ENCODE measurements at places on chromosomes 1 and 21.

DNA sequence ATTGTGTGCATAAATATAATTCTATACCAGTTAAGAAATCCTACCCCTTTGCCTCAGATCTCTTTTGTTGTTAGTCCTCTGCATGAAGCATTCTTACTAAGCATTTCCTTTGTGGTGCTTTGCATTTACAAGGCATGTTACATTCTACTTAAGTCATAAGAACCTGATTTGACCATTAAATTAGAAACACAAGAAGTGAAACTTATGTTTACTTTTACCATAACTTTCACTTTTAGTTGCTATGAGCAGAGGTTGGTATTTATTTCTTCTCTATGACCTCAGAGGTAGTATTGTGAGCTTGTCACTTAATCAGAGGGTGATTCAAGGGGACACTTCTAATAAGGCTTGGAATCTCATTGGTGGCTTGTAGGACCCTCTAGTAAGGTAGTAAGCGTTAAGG, 9.0 kb downstream of the FAM20B start:
- DNase-seq, result peak; percentile 66

GRCh38 chr1:230264342-230264741, 161.8 kb downstream of the PGBD5 start:
- no peak for DNase-seq

GRCh38 chr1:15577691-15578090, 7.2 kb downstream of the AGMAT start:
- no peak for DNase-seq

- DNase-seq, result no peak
Observed at GRCh38 chr1:192703283-192704206, 67.6 kb downstream of the RGS13 start.

DNA sequence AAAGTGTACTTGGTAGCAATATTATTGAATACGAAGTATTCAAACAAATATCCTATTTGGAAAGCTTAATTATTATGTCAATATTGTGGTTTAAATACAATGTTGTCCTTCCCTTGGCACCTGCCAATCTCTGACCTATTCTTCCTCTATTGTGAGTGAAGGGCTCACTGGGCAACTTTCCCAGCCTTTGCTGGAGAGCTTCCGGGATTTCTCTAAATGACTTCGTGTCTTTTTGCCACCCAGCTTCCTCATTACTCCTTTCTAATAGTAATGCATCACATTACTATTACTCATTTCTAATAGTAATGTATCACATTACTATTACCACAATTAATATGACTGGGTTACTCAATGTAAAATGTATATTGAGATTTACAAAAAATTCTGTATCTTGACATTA, 880.6 kb downstream of the BRINP3 start:
- no peak for DNase-seq

- no peak for DNase-seq
Observed at GRCh38 chr1:65165269-65165993, 17.4 kb downstream of the AK4 start.

- DNase-seq, result no peak
Observed at GRCh38 chr1:25617625-25618432, 1.2 kb downstream of the MAN1C1 start.

DNA sequence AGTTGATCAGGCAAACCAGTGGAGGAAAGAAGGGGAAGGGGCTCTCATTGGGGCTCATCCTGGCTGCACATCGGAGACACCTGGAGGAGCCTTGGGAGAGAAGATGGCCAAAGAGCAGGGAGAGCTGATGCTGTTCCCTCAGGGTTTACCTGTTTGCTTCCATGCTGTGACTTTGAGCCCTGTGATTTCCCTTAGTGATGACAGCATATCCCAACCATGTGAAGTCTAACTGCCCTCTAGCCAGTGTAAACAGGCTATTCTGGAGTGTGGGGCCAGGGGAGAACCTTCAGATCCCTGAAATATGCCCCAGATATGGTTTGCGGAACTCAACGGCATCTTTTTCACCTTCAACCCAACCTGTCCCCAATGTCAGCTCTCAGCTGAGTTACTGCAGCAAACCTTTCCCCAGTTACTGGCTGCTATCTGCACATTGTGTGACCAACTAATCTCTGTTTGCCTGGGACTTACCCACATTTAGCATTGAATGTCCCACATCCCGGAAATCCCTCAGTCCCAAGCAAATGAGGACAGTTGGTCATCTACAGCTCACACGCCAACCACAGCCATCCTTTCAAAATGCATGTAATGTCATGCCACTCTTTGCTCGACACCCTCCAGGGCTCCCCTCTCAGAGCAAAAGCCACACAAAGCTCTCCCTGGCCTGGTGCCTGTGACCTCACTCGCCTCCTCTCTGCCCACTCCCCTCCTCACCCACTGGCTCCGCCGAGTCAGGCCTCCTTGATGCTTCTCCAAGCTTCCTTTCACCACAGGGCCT, 242.3 kb downstream of the KCNJ6 start:
- no peak for DNase-seq

- DNase-seq, result no peak
Observed at GRCh38 chr1:29695036-29695435, 458.7 kb downstream of the PTPRU start.

- DNase-seq, result no peak
Observed at GRCh38 chr1:221644145-221644448, 97.8 kb downstream of the DUSP10 start.

- DNase-seq, result no peak
Observed at GRCh38 chr1:229557913-229558414, 543 bp downstream of the ABCB10 start.

DNA sequence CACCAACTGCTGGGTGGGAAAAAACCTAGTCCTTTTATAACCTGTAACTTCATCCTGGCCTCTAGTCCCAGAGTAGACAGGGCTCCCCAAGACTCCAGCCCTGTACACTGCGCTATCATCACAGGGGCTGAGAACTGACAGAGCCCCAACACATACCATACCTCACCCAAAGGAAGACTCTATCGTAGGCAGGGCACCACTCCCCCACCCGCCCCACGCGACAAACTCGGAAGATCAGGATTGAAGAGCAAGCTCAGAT, 15.8 kb downstream of the INPP5B start:
- no peak for DNase-seq

DNA sequence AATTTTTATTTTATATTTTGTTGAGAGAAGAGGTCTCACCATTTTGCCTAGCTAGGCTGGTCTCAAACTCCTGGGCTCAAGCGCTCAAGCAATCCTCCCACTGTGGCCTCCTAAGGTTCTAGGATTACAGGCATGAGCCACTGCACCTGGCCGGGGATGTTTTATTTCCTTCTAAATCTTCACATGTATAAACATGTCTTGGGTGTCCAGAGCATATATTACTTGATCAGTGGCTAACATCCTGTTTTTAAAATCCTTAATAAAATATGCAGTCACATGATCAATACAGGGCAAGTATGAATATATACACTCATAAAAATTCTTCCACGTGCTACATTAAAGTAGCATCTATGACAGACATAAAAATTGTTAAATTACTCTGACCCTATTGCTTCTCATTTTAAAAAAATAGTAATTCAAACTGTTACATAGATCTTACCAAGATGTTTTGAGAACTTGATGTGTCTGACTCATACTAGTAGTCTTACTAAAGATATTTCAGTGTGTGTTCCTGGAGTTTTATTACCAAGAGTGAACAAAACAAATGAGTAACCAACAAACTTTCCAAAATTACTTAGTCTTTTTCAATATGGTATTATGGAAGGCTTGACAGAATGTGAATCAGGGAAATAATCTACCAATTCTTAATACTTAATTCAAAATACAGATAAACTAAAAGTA, 222.5 kb downstream of the SLC45A1 start:
- peak; percentile 62 for DNase-seq

DNA sequence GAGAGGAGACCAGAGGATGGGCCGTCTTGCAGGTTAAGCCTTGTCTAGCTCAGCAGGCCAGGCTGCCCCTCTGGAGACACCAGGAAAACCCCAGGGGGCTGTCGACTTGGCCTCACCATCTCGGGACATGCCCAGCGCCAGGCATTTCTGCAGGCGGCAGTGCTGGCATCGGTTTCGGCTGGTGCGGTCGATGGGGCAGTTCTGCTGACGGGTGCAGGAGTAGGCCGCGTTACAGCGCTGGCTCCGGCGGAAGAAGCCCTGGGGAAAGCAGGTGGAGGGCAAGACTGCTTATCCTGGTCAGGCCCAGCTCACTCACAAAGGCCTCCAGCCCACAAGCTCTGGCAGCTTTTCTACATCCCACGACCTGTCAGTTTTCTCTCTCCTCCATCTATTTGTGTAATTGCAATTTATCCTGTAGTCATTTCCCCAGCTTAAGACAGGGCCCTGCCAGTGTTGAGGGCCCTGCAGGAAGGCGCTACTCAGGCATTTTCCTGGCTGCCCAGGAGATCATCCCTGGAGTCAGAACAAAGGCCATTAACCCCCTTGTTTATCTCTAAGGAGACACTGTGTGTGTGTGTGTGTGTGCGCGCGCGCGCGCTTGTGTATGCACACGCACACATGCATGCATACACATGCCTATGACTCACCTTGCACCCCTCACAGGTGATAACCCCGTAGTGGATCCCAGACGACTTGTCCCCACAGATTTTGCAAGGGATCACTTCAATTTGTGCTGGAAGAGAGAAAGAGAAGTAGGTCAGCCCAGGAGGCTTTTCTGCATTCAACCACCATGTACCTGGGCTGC, 11.5 kb upstream of the LINGO4 start:
- DNase-seq, result no peak

GRCh38 chr1:75275631-75276030, 141.4 kb downstream of the LHX8 start:
- no peak for DNase-seq

DNA sequence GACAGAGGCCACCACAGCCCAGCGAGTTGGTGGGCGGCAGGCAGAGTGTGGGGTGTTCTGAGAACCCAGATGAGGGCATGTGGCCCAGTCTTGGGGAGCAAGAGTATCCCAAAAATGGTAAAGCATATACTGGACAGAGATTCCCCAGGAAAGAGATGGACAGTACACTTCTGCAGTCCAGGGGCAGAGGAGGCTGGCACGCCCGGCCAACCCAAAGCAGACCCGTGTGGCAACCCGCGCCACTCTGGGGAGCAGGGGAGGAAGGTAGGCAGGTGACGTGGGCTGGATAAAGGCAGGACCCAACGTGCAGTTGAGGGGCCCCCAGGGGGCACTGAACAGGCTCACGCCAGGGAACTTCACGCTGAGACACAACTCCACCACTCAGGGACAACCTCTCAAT, 46.4 kb upstream of the RIPK4 start:
- DNase-seq, result no peak

DNA sequence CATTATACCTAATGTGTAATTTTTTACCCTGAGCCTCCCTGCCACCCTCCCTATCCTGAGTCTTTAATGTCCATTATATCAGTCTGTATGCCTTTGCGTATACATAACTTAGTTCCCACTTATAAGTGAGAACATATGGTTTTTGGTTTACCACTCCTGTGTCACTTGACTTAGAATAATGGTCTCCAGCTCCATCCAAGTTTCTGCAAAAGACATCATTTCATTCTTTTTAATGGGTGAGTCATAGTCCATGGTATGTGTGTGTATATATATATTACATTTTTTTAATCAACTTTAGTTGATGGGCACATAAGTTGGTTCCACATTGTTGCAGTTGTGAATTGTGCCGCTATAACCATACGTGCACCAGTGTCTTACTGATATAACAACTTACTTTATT, 477.1 kb upstream of the NEGR1 start:
- DNase-seq, result no peak

DNA sequence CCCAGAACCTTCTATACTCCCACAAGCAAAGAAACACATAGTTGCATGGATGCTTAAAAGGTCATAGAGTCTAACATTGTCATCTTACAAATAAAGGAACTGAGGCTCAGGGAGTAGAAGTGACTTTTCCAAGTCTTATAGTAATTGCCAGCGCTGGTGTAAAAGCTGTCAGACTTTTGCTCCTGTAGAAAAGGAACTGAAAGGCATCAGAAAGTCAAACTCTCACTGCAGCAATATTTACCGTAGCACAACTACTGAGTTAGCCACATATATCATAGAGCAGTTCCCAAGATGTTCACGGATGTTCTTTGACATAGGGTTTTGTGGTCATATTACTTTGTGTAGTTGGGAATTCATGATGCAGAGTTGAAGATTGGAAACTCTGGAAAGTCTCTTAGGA, 16.6 kb upstream of the USP24 start:
- no peak for DNase-seq

DNA sequence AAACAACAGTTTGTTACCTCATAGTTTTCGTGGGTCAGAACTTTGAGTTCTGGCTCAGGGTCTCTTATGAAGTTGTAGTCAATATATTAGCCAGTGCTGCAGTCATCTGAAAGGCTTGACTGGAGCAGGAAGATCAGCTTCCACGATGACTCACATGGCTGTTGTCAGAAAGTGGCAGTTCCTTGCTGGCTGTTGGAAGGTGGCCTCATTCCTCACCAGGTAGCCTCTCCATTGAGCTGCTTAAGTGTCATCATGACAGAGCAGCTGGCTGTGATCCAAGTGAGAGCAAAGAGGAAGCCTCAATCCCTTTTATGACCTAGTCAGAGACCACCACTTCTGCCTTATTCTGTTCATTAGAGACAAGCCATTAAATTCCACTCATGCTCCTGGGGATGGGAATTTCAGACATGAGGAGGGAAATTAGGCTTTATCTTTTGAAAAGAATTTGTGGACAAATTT, 5.6 kb downstream of the OSBPL9 start:
- no peak for DNase-seq

DNA sequence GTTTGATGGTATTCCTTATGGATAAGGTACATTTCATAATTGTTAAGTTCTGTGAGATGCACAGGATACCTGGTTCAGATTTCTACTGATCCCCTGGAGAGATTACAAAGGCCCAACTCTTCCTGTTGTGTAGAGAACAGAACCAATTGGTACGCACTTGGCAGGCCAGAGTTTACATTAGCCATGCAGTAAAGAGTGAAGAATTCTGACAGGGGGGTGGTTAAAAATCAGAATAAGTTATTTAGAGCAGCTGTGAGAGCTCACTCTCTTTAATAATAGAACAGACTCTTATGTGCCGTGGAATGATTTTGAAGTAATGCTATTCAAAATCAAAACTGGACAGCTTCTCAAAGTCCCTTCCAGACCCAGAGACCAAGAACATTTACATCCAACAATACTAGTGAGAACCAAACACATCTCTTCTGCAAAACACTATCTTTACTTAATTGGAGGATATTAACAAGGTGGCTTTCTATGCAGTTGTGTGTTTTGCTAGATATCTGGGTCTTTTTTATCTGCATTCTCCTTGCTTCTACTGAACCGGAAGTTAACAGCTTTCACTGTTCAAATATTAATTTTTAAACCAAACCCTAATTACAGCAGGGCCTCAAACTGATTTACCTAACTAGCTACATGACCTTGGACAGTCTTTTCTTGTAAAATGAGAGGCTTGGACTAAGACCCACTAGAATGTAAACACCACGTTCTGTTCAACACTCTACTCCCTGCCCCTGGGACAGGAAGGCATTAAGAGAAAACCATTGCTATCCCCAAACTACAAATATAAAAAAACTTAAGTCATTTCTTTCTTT, 4.0 kb downstream of the USP24 start:
- DNase-seq, result no peak

GRCh38 chr1:88394958-88395357, 289.1 kb upstream of the PKN2 start:
- no peak for DNase-seq

DNA sequence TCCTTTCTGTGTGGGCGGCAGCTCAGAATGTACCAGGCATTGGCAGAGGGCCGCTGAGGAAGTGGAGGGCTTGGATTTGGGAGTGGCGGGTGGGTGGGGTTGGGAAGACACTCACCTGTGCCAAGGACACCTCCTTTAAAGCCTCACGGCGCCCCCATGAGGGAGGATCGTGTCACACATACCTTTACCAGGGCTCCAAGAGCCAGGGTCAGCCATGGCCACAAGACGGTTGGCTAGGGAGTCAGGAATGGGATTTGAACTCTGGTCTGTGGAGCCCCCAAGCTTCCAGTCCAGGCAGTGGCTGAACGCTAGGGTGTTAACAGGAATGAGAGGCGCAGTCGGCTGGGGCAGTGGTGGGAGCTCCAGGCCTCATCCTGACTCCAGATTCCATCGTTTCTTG, 4.6 kb downstream of the NBL1 start:
- DNase-seq, result no peak
